Stimulated activated CD4-positive, alpha-beta T cell treated with anti-CD3 and anti-CD28 coated beads, Interleukin-2, amount 100 ng/mL, for 24 hours (primary cell): ENCODE measurements at places on chromosomes 12 and 14.
A peak's percentile ranks its signal among the peaks of the same experiment; 100 is the strongest.

DNA sequence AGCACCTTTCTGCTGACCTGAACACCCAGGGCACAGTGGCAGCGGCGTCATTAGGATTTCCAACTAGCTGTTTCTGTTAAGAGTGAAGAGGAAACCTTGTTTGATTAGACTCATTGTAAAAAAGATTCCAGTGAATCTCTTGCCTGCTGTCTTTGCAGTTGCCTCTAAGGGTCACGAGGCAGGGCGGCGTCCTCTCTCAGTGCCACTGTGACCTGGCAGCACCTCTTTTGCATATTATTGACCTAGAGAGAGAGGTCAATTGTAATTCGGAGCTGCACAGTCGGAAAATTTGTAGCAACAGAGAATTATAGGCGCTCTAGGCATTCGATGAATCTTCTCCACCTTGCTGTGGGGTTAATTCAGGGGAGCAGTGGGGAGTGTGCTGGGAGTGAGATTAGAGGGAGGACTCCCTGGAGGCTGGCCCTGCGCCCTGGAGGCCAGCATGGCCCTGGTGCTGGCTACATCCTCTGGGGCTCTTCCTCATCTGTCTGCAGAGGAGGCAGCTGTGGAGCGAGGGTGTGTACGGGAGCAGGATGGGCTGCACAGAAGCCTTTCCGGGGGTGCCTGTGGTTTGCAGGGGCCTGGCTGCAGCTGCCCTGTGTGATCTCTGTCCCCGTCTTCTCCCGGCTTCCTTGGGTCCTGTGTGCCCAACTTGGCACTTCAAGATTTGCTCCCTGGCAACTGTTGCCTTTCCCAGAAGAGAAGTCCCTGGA lies 14.3 kb downstream of the PACS2 start:
- no peak for DNase-seq

DNA sequence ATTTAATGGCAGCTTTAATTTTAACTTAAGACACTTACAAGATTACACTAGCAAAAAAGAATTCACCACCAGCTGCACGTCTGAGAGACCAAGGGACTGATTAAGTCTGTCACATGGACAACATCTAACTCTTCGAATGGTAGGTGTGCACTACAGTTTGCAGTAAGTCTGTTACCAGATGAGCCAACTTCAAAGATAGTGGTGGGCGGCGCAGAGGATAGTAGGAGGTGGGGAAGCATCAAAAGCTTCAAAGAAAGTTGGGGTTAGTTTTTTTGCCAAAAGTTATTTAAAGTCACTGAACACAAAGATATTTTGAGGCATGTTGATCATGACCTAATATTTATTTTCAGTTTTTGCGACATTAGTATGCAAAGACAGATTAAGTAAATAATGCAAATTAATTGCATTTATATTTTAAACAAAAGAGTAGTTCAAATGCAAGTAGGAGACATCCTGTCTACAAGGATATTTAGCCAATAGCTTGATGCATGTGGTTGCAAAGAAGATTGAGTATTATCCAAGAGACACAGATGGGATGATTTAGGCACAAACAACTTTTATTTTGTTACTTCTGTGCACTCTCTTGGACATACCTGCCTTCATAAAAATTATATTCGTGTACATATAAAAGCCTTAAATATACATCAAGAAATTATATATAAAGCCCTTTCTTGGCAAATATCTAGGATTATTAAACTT lies 327.7 kb downstream of the BMP4 start:
- DNase-seq = no peak

GRCh38 chr14:22995889-22996625 lies 13.7 kb upstream of the AJUBA start:
- no peak for DNase-seq

DNA sequence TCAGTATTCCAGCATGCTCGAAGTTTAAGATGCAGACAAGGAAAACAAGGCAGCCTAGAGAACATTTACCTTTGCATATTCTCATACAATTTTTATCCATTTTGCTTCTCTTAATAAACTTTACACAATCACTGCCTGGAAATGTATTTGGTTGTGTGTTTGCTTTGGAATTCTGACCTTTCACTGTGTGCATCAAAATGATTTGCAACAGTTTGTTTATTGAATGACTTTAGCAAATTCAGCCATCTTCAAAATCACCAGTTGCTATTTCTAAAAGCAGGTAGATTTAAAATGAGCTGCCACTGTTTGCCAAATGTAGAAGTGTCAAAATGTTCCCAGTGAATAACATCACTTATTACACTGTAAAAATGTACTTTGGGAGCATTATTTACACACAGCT lies 669.9 kb downstream of the SLC16A7 start:
- no peak for DNase-seq

DNA sequence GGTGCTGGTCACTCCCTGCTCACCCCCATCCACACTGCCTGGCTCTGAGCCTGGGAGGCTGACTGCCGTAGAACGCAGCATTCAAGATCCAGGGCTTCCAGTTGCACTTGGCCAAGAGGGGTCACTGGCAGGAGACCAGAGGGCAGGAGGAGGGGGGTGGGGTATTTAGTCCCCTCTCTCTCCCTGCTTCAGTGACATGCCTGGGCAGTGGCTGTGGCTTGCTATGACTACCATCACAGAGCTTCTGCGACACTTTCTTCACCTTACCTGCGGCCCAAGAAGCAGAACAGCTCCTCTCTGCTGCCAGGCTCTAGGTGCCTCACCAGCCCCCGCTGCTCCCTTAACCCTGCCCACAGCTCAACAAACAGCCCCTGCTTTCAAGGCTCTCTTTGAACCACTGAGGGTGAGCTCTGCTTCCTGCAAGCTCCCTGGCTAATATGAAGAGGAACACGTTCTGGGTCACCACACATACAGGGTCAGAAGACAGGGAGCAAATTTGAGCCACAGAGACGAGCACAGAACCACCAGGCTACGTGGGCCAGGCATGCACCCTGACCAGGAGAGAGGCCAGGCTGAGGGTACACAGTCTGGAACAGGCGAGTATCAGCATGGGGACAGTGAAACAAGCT lies 55.7 kb downstream of the ITPK1 start:
- DNase-seq = no peak

DNA sequence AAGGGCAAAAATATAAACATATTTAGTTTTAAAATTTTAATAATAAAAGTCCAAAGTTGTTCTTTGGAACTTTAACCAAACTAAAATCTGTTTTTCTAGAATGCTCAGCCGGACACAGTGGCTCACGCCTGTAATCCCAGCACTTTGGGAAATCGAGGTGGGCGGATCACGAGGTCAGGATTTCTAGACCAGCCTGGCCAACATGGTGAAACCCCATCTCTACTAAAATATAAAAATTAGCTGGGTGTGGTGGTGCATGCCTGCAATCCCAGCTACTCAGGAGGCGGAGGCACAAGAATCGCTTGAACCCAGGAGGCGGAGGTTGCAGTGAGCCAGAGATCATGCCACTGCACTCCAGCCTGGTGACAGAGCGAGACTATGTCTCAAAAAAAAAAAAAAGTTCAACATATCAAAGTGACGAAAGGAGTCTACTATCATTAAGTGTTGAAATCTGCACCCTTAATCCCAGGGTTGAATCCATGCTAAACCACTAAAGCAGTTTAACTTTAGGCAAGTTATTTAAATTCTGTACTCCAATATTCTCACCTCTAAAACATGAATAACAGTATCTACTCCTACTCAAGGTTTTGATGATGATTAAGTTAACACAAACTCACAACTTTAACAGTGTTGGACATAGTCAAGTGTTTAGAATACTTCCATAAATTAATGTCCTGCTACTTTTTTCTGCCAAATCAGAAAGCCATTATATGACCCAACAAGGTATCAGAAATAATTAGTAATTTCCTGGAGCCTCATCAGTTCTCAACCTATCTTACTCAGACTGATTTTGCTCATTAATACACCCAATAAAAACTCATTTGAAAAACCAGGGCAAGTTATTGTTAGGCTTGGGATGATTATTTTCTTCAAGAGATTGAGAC lies 11.0 kb downstream of the HNRNPC start:
- no peak for DNase-seq

- DNase-seq = no peak
Observed at GRCh38 chr12:98096436-98096835, 419.0 kb upstream of the TMPO start.

- no peak for DNase-seq
Observed at GRCh38 chr14:54579621-54580020, 12.7 kb downstream of the SAMD4A start.

GRCh38 chr12:102182635-102183034 lies 15.0 kb downstream of the PMCH start:
- DNase-seq = no peak

GRCh38 chr14:32669391-32669790 lies 269.3 kb upstream of the NPAS3 start:
- no peak for DNase-seq

DNA sequence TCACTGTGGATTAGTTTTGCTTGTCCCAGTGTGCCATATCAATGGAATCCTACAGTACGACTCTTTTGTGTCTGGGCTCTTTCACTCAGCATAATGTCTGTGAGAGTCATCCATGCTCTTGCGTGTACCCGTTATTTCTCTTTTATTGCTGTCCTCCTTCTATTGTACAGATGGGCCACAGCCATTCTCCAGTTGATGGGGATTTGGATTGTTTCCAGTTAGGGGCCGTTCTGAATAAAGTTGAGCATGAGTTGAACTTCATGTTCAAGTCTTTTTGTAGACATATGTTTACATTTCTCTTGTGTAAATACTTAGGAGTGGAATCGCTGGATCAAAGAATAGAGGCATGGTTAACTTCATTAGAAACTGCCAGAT lies 38.3 kb downstream of the MYO1H start:
- DNase-seq = no peak

- DNase-seq = no peak
Observed at GRCh38 chr14:91366749-91367148, 50.9 kb downstream of the CCDC88C start.

DNA sequence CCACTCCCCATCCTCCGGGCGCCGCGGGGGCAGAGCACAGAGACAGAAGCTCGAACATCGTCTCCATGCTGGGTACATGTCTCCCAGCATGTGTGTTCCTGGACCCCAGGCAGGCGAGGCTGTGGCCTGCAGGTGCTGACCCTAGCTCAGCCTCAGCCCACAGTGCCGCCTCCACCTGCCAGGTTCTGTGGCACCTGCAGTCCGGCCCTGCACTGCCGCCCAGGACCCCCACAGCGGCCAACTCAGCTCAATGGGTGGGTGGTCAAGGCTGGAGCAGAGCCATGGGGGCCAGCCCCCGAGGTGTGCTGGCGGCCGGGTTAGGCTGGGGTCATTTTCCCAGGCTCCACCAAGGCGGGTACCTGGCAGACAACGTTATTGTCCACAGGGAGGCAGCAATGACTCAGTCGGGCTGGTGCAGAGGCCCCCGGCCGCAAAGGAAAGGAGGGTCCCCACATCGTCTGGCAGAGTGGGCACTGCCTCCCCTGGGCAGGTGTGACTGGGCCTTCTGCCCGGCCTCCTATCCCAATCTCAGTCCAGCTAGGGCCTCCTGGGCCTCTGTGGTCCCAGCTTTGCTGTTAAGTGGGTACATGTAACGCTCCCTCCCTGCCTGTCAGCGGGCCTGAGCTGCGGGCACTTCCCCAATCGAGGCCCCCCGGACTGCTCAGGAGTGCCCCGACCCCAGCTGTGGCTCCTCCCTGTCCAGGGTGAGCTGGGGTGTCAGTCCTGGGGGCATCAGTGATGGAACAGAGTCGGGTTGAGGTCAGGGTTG lies 20.2 kb upstream of the NUDT14 start:
- DNase-seq = no peak

- DNase-seq = no peak
Observed at GRCh38 chr14:60760644-60761364, 26.2 kb downstream of the MNAT1 start.

DNA sequence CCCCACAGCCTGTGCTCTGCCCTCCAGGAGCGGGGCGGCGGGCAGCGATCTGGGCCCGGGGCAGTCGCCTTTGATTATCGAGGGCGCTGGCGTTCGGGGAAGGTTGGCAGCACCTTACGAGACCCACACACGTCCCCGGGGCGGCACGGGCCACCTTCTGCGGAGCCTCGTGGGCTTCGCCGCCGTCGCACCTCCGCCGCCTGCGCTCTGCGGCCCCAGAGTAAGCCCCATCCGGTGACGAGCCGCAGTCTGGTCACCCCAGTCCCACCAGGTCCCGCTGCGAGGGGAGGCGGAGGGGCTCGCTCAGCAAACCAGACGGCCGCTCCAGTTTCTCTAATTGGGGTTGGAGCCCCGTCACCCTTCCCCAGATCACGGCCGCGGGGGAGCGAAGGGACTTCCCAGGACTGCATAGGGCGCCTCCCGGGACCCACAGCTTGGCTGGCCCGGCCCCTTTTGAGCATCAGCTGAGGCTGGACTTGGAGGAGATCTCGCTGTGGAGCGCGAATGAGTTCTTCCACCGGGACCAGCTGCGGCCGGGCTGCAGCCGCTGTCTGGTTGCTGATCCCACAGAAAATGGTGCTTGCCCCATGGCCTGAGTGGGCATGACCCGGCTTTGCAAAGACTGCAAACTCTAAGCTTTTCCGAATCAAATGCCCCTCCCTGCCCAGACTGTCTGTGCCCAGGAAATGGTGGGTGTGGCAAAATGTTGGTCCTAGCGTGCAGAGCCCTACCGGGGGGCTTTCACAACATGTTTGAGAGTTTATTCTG lies 560 bp downstream of the LGALS3 start:
- DNase-seq = peak; percentile 49

DNA sequence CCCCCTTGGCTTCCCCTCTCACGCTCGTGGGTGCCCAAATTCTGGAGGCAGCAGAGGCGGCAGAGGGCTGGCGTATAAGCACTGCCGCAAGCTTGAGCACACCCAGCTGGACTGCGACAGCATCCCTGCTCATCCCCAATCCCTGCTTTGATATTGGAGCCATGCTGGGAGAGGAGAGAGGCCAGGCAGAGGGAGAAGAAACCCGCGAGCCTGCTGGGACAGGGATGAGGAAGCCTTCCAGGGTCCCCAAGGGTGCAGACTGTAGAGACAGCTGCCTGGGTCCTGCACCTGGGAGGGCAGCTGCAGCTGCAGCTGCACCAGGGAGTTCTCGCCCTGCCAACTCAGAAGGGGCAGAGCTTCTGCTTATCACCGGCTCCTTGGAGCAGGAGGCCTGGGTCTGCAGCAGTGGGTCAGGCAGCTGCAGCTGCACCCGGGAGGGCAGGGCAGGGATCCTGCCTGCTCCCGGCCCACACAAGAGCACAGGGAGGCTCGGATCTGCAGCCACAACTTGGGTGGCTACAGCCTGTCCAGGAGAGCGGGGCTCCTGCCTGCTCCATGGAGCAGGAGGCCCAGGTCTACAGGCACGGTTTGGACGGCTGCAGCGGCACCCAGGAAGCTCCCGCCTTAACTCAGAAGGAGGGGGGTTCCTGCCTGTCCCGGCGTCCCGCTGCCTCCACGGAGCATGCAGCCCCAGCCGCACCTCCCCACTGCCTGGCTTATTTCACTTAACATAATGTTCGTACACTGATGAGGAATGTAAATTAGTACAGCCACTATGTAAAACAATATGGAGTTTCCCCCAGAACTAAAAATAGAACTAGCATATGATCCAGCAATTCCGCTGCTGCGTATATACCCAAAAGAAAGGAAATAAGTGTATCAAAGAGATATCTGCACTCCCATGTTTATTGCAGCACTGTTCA lies 60.4 kb upstream of the SGPP1 start:
- no peak for DNase-seq
